ENCODE measurements at places on chromosomes 1 and 21. TPM values are rescaled to one million over a fixed set of nuclear protein-coding genes. Genes with fewer than 3 reads are reported as not detected.

Gene REN
- total RNA-seq = not detected

Gene LRRC3
- 2.7 TPM for total RNA-seq

Gene MYOC
- total RNA-seq = 2.1 TPM

Gene NR1I3
- total RNA-seq = not detected

Gene CYB5RL
- total RNA-seq = 4.8 TPM

Gene HHAT
- 1.5 TPM for total RNA-seq

Gene COL18A1
- total RNA-seq = 44.2 TPM

Gene RAB3B
- total RNA-seq = not detected

Gene TSPAN1
- total RNA-seq = 0.75 TPM

Gene RPTN
- not detected for total RNA-seq

Gene RBM34
- 50.1 TPM for total RNA-seq

Gene MOB3C
- total RNA-seq = 14.0 TPM

Gene MFAP2
- 4.1 TPM for total RNA-seq

Gene COL16A1
- total RNA-seq = 10.9 TPM

Gene IKBKE
- 0.46 TPM for total RNA-seq

Gene OR2W3
- not detected for total RNA-seq

Gene CAPN8
- total RNA-seq = not detected

Gene MYBPH
- not detected for total RNA-seq

Gene DMAP1
- 25.7 TPM for total RNA-seq

Gene CFHR3
- total RNA-seq = 0.24 TPM

Gene WDTC1
- total RNA-seq = 61.1 TPM

Gene PGLYRP3
- total RNA-seq = not detected

Data from Right ventricle myocardium superior (tissue), 1 donor.